Activated T-helper 17 cell treated with anti-CD3 and anti-CD28 coated beads, Interleukin-2, amount 50 U/mL, for 72 hours (primary cell): ENCODE measurements at places on chromosomes 7 and 10. TPM values are rescaled to one million over a fixed set of nuclear protein-coding genes. Genes with fewer than 3 reads are reported as not detected.
A peak's percentile ranks its signal among the peaks of the same experiment; 100 is the strongest.

Gene OR2A42
- not detected for total RNA-seq

Gene ACSM6
- total RNA-seq, result not detected

GRCh38 chr7:10343108-10343507, 630.6 kb upstream of the PHF14 start:
- ATAC-seq, result no peak

GRCh38 chr10:13001887-13002212, 337 bp upstream of the CCDC3 start:
- no peak for ATAC-seq

Gene MICU1
- total RNA-seq, result 36.6 TPM

Gene TBXAS1
- total RNA-seq, result 22.0 TPM

DNA sequence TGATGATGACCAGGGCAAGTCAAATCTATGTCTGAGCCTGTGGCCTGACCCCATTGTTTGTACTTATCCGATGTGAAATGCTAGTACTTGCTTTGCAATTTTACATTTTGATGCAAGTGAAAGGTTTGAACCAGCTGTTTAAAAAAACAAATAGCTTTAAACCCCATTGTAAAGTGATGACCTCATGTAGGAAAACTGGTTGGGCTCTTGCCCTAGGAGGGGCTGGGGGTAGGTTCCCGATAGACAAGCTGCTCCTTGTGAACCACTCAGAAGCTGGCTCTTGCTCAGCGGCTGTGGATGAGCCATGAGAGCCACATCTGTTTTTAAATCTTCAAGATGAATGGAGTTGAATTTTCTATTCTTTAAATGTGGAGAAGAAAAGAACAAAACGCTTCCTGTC, 185.3 kb downstream of the WDR11 start:
- no peak for ATAC-seq

DNA sequence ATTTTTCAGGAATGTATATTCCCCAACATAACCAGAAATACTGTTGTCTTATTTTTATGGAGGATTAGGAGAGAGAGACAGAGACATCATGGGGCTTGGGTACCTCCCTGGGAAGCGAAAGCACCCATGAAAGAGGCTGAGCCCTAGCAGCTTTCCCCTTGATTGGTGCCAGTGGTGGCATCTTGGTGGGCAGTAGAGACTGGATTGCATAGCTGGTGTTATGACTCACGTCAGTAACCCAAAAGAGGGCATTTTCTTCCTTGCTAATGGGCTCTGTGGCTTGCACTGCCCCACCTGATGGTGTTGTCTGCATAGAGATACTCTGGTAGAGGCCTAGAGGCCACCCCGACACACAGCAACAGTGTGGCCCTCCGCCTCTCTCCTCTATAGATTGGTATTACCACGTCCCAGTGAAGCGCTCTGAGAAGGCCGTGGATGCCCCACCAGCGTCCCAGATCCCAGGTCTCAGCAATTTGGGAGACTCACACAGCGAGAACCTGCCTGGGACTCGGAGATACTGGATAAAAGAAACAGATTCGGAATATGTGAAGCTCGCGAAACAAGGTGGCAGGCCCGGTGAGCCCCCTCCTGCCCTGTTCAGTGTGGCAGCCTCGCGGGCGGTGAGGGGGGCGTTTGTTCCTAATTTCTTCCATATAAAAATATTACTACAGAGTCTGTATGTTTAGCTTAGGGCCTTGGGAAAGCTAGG, 5.8 kb downstream of the C7orf57 start:
- peak; percentile 43 for ATAC-seq

DNA sequence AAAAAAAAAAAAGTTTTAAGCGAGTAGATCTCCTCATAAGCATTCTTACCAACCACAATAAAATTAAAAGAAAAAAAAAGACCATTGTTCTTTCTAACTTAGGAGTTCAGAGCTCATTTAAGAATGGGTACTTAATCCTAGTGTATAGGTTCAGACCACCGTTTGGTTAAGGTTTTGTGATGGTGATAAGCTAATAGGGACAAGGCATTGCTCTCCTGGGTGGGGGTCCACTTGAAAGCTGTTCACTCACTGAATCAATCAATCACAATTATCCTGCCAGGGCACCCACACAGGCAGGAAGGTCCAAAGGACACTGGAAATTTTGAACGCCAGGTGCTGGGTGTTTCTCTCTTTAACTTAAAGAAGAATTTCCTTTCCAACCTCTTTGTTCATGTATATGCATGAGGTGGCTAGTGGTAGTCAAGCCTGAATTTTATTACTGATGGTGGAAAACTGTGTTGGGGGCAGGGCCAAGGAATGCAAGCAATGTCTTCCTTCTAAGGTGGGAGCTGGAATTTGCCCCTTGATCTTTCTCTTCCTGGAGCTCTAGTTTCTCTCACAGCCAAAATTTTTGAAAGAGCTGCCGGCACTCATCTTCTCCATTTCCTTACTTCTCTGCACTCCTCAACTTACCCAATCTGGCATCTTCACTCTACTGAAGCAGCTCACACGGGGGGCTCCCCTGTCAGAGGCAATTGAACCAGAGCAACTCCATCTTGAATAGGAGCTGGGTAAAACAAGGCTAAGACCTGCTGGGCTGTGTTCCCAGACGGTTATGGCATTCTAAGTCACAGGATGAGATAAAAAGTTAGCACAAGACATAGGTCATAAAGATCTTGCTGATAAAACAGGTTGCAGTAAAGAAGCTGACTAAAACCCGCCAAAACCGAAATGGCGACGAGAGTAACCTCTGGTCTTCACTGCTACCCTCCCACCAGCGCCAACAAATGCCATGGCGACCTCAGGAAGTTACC, 7.5 kb upstream of the FAM131B start:
- ATAC-seq, result no peak

- ATAC-seq, result peak; percentile 97
Observed at GRCh38 chr7:2241580-2242540, at the start of the genes MRM2 and NUDT1. Gene MRM2, minus strand, starts transcription at chr7:2242205. Its CDS starts 36 bp downstream, at chr7:2242169. Gene NUDT1, plus strand, starts transcription at chr7:2242226. Its CDS starts 2,349 bp downstream, at chr7:2244575.

DNA sequence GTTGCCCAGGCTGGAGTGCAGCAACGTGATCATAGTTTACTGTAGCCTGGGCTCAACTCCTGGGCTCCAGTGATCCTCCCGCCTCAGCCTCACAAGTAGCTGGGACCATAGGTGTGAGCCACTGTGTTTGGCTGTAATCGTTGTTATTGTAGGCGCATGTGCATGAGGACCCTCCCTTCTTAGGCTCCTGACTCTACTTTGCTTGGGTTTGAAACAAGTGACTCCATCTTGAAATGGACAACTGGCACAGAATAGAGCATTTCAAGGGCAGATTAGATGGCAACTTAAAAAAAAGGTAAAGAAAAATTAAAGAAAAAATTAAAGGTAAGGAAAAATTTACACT, 15.4 kb upstream of the GIMAP8 start:
- no peak for ATAC-seq

Gene EZH2
- 73.2 TPM for total RNA-seq

DNA sequence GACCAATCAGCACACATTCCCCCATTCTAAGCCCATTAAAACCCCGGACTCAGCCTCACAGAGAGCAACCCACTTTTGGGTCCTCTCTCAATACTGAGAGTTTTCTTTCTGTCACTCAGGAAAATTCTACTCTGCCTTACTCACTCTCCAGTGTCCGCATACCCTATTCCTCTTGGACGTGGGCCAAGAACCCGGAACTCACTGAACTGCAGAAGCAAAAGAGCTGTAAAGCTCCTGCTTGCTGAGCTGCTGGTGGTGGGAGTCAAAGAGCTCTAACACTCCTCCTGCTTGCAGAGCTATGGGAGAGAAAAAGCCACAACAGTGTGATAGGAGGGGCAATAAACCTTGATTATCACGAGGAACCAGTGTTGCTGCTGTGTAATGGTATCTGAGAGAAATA, 386.9 kb downstream of the POM121L12 start:
- no peak for ATAC-seq

DNA sequence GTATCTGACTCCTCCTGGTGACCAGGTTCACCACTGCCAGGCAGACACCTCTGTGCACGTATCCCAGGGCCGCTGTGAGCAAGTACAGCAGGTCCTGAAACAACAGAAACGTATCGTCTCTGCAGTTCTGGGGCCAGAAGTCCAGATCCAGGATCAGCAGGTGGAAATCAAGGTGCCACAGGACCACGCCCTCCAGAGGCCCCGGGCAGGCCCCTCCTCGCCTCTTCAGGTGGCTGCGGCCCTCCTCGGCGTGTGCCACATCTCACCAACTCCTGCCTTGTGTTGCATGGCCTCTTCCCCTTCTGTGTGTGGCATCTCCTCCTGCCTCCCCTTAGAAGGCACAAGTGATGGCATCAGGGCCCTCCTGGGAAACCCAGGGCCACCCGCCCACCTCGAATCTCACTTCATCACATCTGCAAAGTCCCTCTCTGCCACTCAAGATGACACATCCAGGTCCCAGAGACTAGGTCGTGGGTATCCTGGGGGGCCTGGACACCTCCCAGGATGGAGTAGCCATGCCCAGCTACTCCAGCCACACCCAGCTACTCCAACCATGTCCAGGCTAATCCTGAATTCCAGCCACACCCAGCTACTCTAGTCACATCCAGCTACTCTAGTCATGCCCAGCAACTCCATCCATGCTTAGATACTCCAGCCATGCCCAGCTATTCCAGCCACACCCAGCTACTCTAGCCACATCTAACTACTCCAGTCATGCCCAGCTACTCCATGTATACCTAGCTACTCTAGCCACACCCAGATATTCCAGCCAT, 52.6 kb upstream of the DNAAF5 start:
- ATAC-seq, result no peak

DNA sequence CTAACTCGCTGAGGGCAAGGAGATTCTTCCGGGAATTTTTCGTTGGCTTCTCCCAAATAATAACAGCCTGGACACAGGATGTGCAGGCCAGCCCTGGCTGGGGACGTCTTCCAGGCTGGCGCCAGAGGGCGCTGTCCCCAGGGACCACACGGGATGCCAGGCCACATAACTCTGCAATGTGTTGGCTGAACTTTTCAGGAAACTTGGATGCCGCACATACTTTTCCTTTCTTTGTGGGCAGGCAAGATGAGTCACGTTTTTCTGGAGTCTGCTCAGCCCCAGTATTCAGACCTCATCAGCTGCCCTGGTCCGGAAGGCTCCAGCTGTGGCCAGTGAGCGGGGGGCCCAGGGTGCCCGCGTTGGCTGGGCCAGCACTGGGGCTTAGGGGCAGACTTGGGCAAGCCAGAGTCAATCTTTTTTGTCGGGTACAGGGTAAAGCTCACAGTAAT, 122.7 kb downstream of the PRKAG2 start:
- ATAC-seq, result no peak

- no peak for ATAC-seq
Observed at GRCh38 chr7:84085147-84085546, 109.4 kb downstream of the SEMA3A start.

GRCh38 chr7:12769444-12769843, 82.0 kb downstream of the ARL4A start:
- no peak for ATAC-seq

DNA sequence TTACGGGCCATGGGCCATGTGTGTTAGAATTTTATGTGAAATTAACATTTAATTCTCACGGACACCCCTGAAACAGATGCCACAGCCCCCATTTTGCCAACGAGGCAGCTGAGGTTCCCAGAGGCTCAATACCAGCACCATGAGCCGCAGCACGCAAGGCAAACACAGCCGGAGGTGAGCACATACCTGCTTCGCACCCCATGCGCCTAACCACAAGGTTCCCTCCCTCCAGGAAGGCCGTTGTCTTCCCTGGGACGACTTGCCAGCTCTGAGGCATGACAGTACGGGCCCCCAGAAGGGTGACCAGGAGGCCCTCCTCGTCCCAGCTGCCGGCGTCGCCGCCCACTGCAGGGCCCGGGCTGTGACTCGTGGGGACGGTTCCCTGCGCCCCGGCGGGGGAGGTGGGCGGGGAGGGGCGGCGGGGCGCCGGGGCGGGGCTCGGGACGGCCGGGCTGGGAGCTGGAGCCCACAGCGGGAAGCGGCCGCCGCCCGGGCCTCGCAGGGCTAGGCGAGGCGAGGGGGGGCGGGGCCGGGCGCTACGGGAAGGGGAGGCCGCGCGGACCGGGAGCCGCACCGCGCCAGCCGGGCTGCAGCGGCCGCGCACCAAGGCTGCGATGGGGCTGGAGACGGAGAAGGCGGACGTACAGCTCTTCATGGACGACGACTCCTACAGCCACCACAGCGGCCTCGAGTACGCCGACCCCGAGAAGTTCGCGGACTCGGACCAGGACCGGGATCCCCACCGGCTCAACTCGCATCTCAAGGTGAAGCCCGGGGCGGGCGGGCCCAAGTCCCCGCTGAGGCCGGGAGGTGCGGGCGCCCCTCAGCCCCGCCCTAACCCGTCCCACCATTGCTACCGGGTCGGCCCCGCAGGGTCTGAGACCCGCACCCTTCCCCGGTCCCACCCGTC, at the start of gene CAV2:
CAV2 (plus strand) TSS at position 571 of the 910 bp plus-strand sequence; CDS start at position 615, 44 bp downstream.
- peak; percentile 33 for ATAC-seq

- ATAC-seq, result no peak
Observed at GRCh38 chr10:104650072-104650471, 9.0 kb downstream of the SORCS3 start.

DNA sequence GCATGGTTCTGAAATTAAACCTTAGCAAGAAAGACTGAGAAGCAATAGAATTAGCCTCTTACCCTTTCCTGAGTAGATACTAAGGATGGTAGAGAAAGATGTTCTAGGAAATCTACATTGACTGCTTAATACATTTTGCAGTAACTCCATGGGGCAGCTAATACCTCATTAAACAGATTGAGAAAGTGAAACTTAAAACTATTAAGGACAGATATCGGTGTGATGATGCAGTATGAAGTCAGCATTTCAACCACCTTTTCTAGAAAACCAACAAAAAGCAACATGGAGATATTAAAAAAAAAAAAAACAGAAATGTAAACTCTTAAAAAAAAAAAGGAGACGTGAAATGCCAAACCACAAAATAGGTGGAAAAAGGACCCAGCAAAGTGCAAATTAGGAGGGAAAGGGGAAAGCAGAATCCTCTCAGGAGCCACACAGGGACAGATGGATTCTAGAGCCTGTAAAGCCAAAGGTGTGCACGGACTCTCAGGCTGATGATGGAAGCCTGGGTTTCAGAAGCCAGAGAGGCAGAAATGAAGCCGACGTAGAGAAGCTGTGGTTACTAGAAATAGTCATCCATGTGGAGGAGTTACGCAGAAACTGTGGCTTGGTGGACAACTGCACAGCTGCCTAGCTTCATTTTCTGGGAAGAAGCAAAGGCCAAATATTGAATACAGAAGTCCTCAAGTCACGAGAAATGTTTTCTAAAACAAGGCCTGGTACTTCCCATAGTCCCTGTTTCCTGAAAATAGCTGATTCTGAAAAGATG, 38.1 kb upstream of the GPR141 start:
- ATAC-seq, result no peak

Gene CLCN1
- total RNA-seq, result not detected

DNA sequence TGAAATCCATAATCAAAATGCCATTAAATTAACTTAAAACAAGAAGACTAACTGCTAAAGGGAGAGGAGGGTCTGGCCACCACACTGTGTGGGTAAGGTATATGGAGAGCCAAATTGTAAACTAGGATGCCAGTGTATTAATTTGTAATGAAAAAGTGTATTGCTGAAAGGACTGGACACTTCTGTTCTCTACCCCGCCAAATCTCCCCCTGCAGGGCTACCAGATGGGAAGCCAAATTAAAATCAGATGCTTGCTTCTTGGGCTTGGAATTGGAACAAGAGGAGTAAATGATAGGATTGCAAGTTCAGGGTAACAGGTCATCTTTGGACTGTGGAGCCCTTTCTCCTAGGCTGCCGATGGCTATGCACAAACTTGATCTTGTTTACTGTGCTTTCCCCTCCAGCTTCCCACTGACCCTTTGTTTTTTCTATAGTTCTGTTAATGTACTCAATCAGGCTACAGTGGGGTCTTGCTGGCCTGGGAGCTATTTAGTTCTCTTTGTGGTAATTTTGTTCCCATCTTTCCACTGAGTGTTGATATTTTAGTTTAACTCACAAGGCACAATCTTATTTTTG, 932.1 kb upstream of the C7orf33 start:
- ATAC-seq, result no peak

Gene TMEM178B
- total RNA-seq, result 2.1 TPM
